8988T (cell line): ENCODE measurements at places on chromosomes 1 and 21.

- DNase-seq, result no peak
These were observed 176.2 kb downstream of the ADGRL4 start for GRCh38 chr1:78830321-78830720.

GRCh38 chr1:170030212-170030611 is 44.3 kb downstream of the KIFAP3 start:
- DNase-seq, result no peak

DNA sequence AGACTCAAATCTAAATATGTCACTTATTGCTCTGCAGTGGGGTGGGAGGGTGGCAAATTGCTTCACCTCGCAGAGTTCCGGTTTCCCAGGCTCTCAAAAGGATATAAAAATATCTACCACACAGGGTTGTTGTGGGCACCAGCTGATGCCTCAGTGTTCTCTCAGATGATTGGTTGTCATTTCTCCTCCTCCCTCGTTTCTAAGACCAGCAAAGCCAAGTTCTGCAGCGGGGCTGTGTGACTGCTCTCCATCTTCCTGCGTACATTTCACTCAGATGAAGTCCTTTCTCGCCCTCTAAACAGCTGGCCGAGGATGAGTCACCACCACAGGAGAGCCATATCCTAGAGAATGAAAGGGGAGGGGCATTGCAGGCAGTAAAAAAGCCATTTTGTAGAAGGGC is 35.0 kb upstream of the VWA5B1 start:
- no peak for DNase-seq

DNA sequence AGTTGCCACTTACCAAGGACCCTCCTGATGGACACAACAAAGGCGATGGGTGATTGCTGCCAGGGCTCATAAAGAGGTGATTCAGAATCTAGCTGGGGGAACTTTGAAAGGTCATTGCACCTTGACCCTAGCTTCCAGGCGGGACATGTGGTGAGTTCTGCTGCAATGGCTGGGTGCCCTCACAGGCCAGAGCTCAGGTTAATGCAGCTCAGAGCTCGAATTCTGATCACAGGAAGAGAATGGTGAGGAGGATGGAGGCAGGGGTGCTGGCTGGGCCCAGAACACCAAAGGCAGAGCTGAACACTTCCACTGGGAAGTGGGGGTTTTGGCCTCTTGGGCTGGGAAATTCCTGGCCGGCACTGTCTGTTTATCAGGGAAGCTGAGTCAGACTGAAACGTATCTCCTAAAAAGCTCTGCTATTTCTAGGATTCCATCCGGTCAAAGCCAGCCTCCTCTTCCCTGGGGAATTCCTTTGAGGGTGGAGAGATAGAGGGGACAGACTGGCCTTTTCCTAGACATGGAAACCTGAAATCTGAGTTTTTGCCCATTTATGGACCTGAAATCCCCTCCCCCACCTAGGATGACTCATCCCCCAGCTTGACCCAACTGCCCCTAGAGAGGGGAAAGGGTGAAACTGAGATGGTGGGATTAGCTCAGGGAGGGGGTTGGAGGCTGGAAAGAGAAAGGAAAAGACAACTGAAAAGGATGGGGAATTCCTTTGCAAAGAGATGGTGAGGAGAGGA is 27.2 kb downstream of the NUAK2 start:
- DNase-seq, result peak; percentile 55
